ENCODE measurements at places on chromosomes 1 and 21.
A peak's percentile ranks its signal among the peaks of the same experiment; 100 is the strongest.

DNA sequence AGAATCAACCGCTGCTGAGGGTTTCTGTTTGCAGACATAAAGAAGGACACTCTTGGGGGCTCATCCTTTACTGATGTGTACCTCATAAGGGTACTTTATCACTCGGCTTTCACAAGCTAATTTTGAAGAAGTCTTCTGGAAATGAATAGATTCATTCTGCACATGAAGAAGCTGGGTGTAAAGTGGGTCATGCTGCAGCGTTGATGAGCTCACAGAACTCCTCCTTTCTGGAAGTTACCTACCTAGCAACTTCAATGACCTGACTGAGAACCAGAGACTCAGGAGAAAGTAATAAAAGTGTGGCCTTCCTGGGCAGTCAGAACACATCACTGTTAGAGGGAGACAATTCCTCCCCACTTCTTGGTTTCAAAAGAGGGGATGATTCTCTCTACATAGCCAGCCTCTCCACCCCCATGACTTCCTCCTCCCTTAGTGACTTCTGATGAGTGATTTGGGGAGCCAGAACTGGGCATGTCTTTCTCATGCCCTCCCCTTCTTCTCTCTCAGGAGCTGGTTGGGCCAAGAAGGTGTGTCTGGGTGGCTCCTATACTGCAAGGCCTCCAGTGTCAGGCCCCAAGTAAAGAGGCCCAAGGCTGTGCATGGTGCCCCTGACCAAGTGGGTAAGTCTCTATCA lies 27.0 kb downstream of the PCNX2 start:
- no peak for DNase-seq

GRCh38 chr1:47229031-47229885 lies 2.8 kb downstream of the TAL1 start:
- DNase-seq, result no peak

- DNase-seq, result no peak
Measured at GRCh38 chr1:147618077-147618569, 52.2 kb downstream of the ACP6 start.

DNA sequence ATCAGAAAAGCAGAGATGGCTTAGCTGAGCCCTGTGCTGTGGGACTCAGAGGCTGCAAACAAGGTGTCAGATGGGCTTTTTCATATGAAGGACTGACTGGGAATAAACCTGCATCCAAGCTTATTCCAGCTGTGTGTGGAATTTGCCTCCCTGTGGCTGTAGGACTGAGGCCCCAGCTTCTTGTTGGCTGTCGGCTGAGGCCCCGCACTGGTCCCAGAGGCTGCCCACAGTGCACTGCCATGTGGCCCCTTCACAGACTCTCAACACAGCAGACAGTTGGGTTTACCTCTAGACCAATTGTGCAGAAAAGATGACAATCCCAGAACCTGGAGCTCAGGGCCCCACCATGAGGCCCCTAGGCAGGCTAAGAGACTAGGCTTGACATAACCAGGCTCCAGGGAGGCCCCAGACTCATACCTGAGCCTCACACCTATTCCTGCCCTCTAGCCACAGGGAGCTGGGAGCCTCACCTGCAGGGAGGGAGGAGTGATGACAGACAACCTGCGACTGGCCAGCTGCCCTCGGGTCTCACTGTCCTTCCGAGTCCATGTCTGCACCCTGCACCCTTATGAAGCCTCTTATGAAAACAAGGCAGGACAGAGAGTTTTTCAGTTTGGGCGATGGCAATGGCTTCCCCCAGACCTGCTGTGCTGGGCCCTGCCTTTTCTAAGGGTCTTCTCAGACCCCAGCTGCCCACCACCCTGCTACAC lies 615.5 kb downstream of the NPHP4 start:
- DNase-seq, result no peak

DNA sequence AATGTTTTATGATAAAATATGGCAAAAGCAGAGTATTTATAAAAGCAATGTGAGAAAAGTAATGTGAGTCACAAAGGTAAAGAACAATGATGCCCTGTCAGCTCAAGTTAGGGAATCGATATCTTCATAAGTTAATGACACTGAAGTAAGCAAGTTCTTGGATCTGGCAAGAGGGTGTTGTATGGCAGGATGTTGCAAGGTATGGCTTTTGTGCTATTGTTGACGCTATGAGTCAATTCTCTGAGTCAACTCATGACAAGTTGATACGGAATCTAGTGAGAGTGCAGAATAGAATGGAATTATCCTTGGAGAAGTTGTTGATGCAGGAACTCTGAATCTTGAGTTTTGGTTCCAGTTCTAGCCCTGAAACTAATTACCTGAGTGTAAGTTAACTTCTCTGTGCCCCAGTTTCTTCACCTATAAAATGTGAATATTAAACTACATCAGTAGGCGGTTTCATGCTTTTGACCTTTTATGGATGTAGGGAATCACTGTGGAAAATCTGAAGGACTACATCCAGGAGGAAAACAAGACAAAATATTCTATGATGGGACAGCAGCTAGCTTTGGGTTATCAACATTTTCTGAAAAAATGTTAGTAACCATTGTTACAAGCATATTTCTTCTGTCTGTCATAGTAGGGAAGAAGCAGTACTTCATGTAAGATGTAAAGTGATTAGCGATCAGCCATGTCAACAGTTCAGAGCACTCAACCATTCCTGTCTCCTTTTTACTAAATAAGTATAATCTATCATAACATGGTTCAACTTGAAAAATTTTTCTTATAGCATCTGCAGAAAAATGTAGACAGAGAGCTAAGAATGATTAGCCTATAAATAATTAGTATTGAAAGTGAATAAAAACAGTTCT lies 96.9 kb downstream of the ATP6V1G3 start:
- peak; percentile 85 for DNase-seq

- DNase-seq, result no peak
Measured at GRCh38 chr1:162168261-162168660, 98.8 kb downstream of the NOS1AP start.

- no peak for DNase-seq
Measured at GRCh38 chr1:41842993-41843755, 75.5 kb downstream of the HIVEP3 start.

DNA sequence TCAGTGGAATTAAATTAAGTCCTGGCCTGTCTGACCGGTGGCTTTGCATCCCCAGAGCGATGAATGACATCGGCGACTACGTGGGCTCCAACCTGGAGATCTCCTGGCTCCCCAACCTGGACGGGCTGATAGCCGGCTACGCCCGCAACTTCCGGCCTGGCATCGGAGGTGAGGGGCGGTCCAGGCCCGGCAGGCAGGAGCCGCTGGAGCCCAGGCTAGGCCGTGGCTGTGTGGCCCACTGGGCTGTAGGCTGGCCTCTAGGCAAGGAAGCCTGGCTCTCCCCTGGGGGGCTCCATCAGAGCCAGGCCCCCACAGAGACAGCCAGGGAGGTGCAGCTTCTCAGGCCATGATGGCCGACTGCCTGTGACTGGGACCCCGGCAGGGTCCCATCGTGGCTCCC lies 5.7 kb downstream of the GABRD start:
- no peak for DNase-seq

GRCh38 chr1:85656256-85656655 lies 52.0 kb downstream of the ZNHIT6 start:
- no peak for DNase-seq

DNA sequence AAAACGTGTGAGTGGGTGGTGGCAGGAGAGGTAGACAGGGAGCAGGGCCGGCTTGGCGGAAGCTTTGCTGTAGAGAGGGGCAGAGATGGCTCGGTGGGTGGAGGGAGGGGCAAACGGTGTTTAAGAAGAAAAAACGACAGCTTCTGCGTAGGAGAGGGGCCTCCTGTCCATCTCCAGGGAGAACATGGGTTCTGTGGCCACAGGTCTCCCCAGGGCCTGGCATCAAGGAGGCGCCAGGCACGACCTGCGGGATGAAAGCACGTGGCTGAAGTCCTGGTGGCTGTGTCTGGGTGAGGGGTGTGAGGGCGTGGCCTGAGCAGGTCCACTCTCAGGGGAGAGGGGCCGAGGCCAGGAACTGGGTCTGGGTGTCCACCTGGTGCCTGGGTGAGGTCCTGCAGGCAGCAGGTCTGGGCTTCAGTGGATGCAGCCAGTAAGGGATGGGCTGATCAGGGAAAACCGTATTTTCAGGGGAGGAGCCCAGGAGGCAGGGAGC lies 940 bp upstream of the PRKCZ start:
- DNase-seq, result no peak

DNA sequence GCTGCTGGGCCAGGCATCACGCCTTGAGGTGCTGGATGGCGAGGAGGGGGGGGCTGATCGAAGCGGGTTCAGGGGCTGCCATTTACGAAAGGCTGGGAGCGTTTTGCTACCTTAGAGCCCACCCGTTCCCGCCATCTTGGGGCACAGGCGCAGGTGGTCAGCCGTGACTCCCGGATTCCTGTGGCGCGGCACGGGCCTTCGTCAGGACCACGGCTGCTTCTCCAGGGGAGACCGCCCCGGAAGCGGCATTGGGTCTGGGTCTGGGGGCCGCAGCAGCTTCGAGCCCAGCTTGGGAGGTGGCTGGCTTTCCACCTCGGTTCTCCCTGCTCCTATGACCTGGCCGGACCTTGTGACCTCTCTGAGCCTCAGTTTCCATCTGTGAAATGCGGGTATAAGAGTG lies 23.8 kb downstream of the SPSB1 start:
- DNase-seq, result no peak
